Caco-2 (cell line): ENCODE measurements at places on chromosomes 4 and X. TPM values are rescaled to one million over a fixed set of nuclear protein-coding genes. Genes with fewer than 3 reads are reported as not detected.

GRCh38 chr4:67880866-67881610, 2.8 kb downstream of the TMPRSS11D start:
- no peaks in the 10 kb centered on the region for H3K27me3 ChIP-seq
- DNase-seq: no peak
- H3K27ac ChIP-seq: no peak overlapping the region
- no peaks in the 10 kb centered on the region for H3K4me1 ChIP-seq

- no peaks in the 10 kb centered on the region for H3K4me1 ChIP-seq
- H3K4me3 ChIP-seq: no peak overlapping the region
- no peak for DNase-seq
These were observed 789 bp upstream of the SRPX start for GRCh38 chrX:38221391-38221929.

PPP2R2C gene
- total RNA-seq: not detected in 2 replicates

WWC2 gene
- 120 and 126 TPM in 2 replicates for total RNA-seq

ETDB gene
- not detected in 2 replicates for total RNA-seq

GPC4 gene
- total RNA-seq: 1.0 and 1.2 TPM in 2 replicates

SFRP2 gene
- total RNA-seq: not detected in 2 replicates

FRMPD4 gene
- total RNA-seq: not detected in 2 replicates
